ENCODE measurements at places on chromosomes 11 and 22.

DNA sequence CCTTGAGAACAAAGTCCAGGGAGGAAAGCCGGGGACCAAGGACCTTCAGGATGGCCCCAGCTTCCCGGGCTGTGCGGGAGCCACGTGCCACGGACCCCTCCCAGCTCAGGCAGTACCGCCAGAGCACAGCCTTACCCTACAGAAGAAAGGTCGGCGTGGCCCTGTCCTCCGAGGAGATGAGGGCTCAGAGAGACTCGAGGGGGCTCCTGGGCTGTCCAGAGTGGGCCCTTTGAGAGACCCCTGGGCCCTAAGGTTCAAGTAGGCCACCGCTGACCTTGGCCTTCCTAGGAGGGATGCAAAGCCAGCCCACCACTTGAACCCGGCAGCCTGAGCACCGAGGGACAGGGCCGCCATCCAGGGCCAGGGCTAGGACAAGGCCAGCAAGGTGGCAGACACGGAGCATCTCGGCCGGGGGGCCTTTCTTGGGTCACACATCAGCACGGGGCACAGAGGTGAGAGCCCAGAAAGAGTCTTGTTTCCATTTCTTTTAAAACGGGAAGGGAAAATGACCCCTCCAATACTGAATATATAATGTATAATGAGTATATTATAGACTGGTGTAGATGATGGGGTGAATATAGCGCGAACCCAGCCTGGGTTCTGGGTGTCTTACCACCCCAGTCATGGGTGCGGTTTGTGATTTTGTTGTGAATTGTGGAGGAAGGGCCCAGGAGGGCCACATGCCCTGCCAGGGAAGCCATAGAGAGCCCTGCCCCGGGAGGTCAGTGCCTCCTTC, 34.4 kb upstream of the PPARA start:
- DNase-seq: no peak

DNA sequence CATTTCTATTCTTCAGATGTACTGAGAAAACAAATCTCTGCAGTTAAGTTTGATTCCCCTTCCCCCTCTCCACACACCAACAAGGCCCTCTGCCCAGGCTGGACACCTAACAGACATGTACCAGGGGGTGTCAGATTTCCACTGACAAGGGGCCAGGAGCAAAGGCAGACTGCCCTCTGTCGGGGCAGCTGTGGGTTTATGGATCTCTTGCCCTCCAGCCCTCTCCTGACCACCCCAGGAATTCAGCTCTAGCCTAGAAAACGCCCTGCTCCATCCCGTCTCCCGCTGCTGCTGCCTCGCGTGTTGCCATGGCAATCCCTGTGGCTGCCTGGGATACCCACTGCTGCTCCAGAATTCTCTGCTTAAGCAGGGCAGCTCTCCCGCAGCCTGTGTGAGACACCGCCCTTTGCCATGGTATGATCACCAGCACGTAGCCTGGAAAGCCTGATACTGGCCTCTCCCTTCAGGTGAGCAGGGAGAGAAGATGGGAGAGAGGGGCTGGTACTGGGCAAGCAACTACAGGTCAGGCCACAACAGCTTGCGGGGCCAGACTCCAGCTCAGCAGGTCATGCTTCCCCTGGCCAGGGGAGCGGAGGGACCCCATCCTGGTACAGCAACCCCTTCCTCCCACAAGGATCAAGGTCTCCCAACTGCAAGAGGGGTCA, 41.6 kb downstream of the BUD13 start:
- DNase-seq: no peak

GRCh38 chr22:38270091-38270992, 2.5 kb downstream of the TMEM184B start:
- no peak for DNase-seq

- DNase-seq: no peak
Observed at GRCh38 chr22:40593460-40594273, 42.9 kb downstream of the MRTFA start.

Data from dermis blood vessel endothelial cell (primary cell).